ENCODE measurements at places on chromosomes 12 and 14.
A peak's percentile ranks its signal among the peaks of the same experiment; 100 is the strongest.

GRCh38 chr14:98130691-98131090, 1141.3 kb downstream of the BCL11B start:
- no peak overlapping the region for H3K4me3 ChIP-seq
- H3K4me1 ChIP-seq: peaks cover 10% of the 10 kb centered on the region
- H3K27ac ChIP-seq: no peak overlapping the region
- no peaks in the 10 kb centered on the region for H3K36me3 ChIP-seq

- no peak overlapping the region for H3K4me3 ChIP-seq
- no peak overlapping the region for H3K27ac ChIP-seq
- no peak for DNase-seq
- no peaks in the 10 kb centered on the region for H3K4me1 ChIP-seq
- no peaks in the 10 kb centered on the region for H3K27me3 ChIP-seq
Measured at GRCh38 chr14:82879949-82880535, 1346.4 kb upstream of the SEL1L start.

DNA sequence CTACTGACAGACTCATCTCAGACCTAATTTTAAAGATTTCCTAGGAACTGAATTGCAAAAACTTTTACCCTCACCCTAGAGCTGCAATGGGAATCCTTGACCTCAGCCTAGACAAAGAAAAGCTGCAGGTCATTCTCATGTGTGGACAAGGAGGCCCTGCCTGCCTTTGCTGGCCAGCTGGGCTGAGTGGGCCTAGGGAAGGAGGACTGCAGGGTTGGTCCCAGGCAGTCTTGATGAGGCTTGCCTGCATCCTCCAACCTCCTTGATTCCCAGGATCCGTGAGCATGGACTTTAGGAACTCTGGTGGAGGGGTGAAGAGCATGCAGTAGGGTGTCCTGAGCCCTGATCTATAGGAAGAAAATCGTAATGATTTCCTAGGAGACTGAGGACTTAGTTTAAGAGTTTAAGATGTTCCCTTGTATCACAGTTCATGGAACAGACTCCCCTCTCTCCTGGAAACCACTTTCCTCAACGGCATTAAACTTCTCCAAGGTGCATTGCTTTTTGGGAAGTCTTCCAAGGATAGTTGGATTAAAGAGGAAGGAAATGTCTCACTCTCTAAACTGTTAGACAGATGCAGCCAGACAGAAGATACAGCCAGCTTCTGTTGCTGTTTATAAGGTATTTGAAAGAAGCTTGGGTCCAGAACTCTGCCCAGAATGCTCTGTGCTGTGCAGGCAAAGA, 55.4 kb upstream of the DDX11 start:
- no peak for DNase-seq
- no peak overlapping the region for H3K4me3 ChIP-seq
- no peak overlapping the region for H3K27ac ChIP-seq
- no peaks in the 10 kb centered on the region for H3K4me1 ChIP-seq

DNA sequence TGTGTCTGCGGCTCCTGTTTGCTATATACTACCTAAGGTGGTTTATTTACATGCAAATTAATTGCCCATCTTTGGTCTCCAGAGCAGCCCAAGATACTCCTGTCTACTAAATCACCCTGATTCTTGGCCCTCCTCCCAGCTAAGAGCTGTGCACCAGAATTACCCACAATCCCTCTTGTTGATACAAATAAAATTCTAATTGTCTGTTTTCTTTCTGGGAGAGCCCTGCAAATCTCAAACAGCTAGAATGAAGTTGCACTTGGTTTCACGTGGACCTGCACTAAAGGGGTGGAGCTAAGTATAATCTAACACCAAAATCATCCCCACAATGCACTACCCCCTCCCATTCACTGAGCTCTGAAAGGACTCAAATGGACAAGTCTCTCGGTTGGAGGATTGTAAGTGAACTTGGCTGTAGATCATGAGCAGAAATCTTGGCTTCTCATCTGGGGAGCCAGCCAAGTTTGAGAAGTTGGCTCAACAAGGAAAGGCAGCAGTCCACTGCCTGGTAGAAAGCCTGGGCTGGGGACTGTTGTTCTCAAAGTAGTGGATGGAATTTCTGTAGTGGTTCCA, 6.6 kb downstream of the MAX start:
- DNase-seq: no peak
- H3K4me3 ChIP-seq: peak overlapping the region; percentile 73
- no peaks in the 10 kb centered on the region for H3K27me3 ChIP-seq
- peak overlapping the region; percentile 66 for H3K27ac ChIP-seq
- H3K36me3 ChIP-seq: peaks cover 12% of the 10 kb centered on the region

GRCh38 chr14:65392296-65392695, 20.2 kb upstream of the FUT8 start:
- H3K36me3 ChIP-seq: no peaks in the 10 kb centered on the region
- DNase-seq: no peak
- no peaks in the 10 kb centered on the region for H3K4me1 ChIP-seq
- H3K4me3 ChIP-seq: no peak overlapping the region
- no peaks in the 10 kb centered on the region for H3K27me3 ChIP-seq
- H3K27ac ChIP-seq: no peak overlapping the region

DNA sequence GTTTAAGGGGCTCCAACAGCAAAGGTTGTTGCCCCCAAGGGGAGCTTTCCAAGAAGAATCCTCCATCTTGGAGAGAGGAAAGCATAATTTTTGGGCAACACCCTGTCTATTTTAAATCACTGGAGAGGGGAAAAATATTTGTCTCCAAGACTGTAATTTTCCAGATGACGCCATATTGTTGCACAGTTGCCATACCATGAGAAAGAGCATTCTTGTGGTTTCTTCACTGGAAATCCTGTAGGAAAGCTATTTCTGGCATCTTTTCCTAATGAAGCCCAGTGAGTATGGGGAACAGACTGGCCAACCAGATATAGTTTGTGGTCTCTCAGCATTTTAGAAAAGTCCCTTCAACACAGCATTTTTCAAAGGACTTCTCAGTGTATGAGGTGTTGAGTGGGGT, 88.1 kb upstream of the MANSC4 start:
- H3K4me1 ChIP-seq: peaks cover 13% of the 10 kb centered on the region
- no peak overlapping the region for H3K27ac ChIP-seq
- no peak for DNase-seq
- no peaks in the 10 kb centered on the region for H3K36me3 ChIP-seq
- H3K4me3 ChIP-seq: no peak overlapping the region
- peaks cover 7% of the 10 kb centered on the region for H3K27me3 ChIP-seq

- no peak for DNase-seq
- H3K4me3 ChIP-seq: no peak overlapping the region
- no peaks in the 10 kb centered on the region for H3K36me3 ChIP-seq
- H3K4me1 ChIP-seq: no peaks in the 10 kb centered on the region
- no peak overlapping the region for H3K27ac ChIP-seq
Measured at GRCh38 chr14:51157012-51157411, 62.1 kb upstream of the TRIM9 start.

GRCh38 chr12:96419576-96420276, 19.5 kb upstream of the CDK17 start:
- peaks cover 16% of the 10 kb centered on the region for H3K4me1 ChIP-seq
- no peaks in the 10 kb centered on the region for H3K36me3 ChIP-seq
- H3K4me3 ChIP-seq: no peak overlapping the region
- no peak overlapping the region for H3K27ac ChIP-seq
- no peak for DNase-seq
- H3K27me3 ChIP-seq: no peaks in the 10 kb centered on the region

GRCh38 chr12:97714107-97714563, 251.5 kb downstream of the RMST start:
- no peaks in the 10 kb centered on the region for H3K4me1 ChIP-seq
- no peak overlapping the region for H3K27ac ChIP-seq
- no peaks in the 10 kb centered on the region for H3K27me3 ChIP-seq
- H3K36me3 ChIP-seq: no peaks in the 10 kb centered on the region
- DNase-seq: no peak
- no peak overlapping the region for H3K4me3 ChIP-seq

GRCh38 chr12:62876938-62877548, 57.9 kb downstream of the PPM1H start:
- DNase-seq: no peak
- peaks cover 3% of the 10 kb centered on the region for H3K4me1 ChIP-seq
- H3K4me3 ChIP-seq: no peak overlapping the region
- no peaks in the 10 kb centered on the region for H3K36me3 ChIP-seq

DNA sequence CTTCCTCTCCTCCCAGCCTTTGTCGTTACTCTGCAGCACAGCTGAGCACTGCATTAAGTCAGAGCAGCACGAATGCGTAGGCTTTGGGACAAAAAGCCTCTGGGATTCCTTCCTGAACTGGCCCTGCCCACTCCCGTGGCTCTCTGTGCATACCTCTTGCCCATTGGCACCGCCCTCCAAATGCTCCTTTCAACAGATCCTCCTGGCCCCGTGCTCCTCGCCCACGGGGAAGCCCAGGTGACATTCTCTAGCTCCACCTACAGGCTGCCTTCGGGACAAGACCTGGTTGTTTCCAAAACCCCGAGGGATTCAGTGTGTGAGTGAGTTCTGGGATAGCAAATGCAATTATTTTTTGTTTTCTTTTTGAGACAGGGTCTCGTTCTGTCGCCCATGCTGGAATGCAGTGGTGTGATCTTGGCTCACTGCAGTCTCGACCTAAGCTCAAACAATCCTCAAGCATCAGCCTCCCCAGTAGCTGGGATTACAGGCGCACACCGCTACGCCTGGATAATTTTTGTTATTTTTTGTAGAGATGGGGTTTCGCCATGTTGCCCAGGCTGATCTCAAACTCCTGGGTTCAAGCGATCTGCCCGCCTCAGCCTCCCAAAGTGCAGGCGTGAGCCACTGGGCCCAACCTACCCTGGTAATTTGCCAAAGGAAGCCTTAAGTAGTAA, 17.9 kb upstream of the TDRD9 start:
- peaks cover 2% of the 10 kb centered on the region for H3K36me3 ChIP-seq
- peak; percentile 58 for DNase-seq
- H3K4me3 ChIP-seq: peak overlapping the region; percentile 84

GRCh38 chr12:10320643-10321042, 13.0 kb downstream of the KLRD1 start:
- no peaks in the 10 kb centered on the region for H3K36me3 ChIP-seq
- peaks cover 12% of the 10 kb centered on the region for H3K27me3 ChIP-seq
- peaks cover 9% of the 10 kb centered on the region for H3K4me1 ChIP-seq
- peak overlapping the region; percentile 49 for H3K27ac ChIP-seq
- H3K4me3 ChIP-seq: peak overlapping the region; percentile 9

GRCh38 chr14:63212776-63213500, 8.7 kb downstream of the RHOJ start:
- no peak overlapping the region for H3K27ac ChIP-seq
- no peak overlapping the region for H3K4me3 ChIP-seq
- H3K36me3 ChIP-seq: no peaks in the 10 kb centered on the region
- DNase-seq: no peak

GRCh38 chr12:561391-561705, 101.6 kb downstream of the B4GALNT3 start:
- H3K27me3 ChIP-seq: no peaks in the 10 kb centered on the region
- H3K4me1 ChIP-seq: peaks cover 57% of the 10 kb centered on the region
- no peak for DNase-seq
- H3K4me3 ChIP-seq: no peak overlapping the region
- H3K36me3 ChIP-seq: peaks cover 5% of the 10 kb centered on the region

DNA sequence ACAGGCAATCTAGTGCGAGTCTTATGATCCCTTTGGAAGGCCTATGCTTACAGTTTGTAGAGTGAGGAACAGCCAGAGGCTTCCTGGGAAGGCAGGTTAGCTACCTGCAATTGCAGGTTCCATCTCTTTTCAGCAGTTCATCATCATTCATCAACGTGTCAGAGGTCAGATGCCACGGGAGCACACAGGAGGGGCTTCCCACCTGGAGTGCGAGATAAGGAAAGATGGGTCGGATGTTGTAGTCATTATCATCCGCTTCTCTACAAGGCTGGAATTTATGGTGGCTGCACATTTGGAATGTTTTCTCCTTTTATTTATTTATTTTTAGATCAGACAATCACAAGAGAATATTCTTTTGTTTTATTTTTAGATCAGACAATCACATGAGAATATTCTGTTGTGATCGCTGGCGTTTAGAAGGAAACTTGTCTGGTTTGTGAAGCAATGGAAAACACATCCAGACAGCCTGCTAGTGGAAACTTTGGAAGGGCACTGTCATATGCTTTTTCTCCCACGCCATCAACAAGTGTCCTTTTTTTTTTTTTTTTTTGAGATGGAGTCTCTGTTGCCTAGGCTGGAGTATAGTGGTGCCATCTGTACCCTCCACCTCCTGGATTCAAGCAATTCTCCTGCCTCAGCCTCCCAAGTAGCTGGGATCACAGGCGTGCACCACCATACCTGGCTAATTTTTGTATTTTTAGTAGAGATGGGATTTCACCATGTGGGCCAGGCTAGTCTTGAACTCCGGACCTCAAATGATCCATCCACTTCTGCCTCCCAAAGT, 1.9 kb upstream of the BICD1 start:
- H3K36me3 ChIP-seq: peaks cover 2% of the 10 kb centered on the region
- no peaks in the 10 kb centered on the region for H3K27me3 ChIP-seq
- H3K27ac ChIP-seq: no peak overlapping the region

DNA sequence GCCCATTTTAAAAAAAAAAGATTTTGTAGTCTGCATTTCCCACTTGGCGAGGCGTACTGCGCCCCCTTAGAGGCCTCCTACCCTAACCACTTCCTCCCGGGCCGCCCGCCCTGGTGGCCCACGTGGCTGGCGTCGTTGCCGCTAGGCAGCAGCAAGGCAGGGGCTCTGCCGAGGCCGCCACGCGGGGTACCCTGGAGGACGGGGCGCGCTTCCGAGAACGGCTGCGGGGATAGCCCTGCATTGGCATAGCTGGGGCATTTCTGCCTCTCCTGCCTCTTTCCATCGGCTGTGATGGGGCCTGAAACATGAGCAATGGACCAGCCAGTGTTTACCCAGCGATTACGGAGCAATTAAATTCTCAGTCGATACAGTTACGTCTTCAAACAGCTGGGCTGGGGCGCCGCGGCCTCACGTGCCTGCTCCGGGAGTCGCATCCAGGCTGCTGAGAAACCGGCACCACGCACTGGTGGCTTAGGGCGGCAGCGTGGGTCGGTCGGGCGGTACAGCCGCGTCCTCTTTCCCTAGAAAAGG, 38.0 kb downstream of the IQSEC3 start:
- H3K36me3 ChIP-seq: peaks cover 3% of the 10 kb centered on the region
- H3K27ac ChIP-seq: no peak overlapping the region
- H3K4me3 ChIP-seq: no peak overlapping the region
- DNase-seq: no peak
- H3K27me3 ChIP-seq: peaks cover 42% of the 10 kb centered on the region

DNA sequence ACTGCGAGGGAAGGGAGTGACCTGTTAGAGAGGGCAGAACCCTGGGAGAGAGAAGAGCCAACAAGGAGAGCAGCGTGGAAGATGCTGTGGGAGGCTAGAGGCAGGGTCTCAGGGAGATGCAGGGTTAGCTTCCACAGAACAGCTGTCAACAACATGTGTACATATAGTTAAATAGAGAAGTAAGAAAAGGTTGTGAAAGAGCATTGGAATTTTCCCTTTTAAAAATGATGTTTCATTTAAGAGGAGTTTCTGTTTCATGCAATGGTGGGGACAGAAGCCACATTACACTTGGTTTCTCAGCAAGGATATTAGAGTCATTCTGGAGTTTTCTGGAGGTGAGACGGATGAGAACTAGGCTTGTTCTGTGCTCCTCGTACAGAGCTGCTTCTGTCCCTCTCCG, 23.8 kb upstream of the TBC1D30 start:
- peaks cover 8% of the 10 kb centered on the region for H3K36me3 ChIP-seq
- H3K27ac ChIP-seq: no peak overlapping the region
- peaks cover 53% of the 10 kb centered on the region for H3K27me3 ChIP-seq
- H3K4me1 ChIP-seq: peaks cover 10% of the 10 kb centered on the region
- no peak for DNase-seq

Measured in T-helper 17 cell (primary cell).